ENCODE measurements at places on chromosomes 12 and 14.

DNA sequence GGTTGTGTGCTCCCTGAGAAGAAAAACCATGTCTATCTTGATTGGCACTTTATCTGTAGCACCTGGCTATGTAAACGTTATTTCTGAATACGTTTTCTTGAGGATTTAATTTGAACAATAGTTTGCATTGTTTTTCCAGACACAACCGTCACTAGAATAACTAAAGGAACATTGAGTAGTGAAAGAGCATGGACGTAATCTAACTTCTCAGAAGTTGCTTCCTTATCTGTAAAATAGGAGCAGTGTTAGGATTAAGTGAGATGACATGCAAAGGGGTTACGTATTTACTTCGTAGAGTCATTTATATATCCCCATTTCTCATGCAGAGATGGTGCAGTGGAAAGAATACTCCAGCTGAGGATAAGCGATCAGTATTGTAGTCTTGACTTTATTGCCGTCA is 8.1 kb downstream of the AEBP2 start:
- DNase-seq: no peak

- no peak for DNase-seq
These were observed 112.8 kb upstream of the IGF1 start for GRCh38 chr12:102593134-102593533.

DNA sequence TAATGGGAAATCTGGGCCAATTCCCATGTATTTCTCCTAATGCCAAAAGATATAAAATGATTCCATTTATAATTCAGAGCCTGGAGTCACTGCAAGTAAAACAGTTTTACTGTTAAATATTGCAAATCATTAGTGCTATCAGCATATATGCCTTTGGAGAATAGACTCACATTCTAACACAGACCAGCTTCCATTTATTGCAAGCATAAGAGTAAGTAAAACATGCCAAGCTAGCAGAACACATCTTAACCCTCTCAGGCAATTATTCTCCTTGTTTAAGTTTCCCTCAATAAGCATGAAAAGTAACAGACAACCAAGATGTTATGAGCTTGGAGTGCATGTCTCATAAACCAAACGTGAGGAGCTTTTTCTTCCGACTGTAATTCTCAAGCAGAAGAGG is 173.9 kb upstream of the GRIP1 start:
- DNase-seq: no peak

- DNase-seq: no peak
These were observed 18.6 kb upstream of the PLEKHG3 start for GRCh38 chr14:64685371-64686281.

DNA sequence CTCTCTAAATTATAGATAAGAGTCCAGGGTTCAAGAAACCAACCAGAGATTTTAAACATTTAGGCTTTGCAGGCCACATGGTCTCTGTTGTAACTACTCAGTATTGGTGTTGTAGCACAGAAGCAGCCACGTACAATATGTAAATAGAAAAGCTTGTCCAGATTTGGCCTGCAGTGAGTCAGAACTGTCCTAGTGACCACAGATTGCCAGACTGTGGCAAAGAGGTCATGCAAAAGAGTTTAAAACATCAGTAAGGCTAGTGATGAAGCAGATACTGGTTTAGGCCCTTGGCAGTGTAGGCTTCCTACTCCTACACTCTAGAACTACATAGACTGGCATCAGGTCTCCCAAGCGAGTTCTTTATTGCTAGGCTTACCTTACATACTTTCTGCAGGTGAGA is 117.6 kb upstream of the GARIN6 start:
- no peak for DNase-seq

GRCh38 chr12:5099591-5099990 is 55.9 kb downstream of the KCNA5 start:
- no peak for DNase-seq

GRCh38 chr14:100138082-100138787 is 21.2 kb downstream of the DEGS2 start:
- DNase-seq: no peak

DNA sequence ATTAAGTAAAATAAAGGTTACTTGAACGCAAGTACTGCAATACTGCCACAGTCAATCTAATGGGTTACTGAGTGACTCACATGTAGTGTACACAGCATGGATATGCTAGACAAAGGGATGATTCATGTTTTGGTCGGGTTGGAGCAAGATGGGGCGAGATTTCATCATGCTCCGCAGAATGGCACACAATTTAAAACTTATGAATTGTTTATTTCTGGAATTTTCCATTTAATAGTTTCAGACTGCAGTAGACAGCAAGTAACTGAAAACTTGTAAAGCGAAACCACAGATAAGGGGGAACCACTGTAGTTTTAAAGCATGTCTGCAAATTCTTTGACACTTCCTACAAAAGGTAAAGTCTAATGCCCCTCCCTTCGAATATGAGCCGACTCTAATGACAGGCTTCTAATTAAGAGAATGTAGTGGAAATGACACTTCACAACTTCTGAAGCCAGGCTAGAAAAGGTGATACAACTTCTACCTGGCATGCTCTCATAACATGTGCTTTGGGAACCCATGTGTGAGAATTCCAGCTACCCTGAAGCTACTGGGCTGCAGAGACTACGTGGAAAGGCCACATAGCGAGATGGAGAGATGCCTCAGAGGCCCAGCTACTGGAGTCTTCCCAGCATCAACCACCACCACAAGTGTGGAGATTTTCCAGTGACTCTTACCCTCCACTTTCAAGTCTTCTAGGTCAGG is 13.9 kb upstream of the TCP11L2 start:
- DNase-seq: no peak

- no peak for DNase-seq
These were observed 44.6 kb downstream of the SRGAP1 start for GRCh38 chr12:63888908-63889635.

DNA sequence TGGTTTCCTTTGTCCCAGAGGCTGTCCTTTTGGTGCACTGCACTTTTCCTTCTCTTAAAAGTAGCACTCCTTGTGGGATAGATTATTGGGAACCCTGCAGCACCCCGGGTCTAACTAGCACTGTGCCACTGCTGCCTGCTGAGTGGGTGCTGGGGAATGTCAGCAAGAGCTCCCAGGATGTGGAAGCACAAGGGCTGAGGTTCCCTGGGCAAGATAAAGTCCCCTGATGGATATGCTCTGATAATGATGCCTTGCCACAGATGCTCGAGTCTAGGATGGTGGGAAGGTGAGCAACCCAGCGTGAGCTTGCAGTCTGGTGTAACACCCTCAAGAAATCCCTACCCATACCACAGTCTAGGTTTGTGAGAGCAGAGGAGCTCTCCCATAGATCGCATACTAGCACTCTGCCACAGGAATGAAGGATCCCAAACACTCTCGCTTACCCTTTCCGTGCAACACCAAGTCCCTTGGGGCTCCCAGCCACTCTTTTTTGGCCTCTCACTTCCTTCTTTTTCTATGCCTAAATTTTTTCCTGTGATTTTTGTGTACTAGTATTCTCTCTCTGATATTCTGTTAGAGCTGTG is 32.6 kb downstream of the USP15 start:
- no peak for DNase-seq

DNA sequence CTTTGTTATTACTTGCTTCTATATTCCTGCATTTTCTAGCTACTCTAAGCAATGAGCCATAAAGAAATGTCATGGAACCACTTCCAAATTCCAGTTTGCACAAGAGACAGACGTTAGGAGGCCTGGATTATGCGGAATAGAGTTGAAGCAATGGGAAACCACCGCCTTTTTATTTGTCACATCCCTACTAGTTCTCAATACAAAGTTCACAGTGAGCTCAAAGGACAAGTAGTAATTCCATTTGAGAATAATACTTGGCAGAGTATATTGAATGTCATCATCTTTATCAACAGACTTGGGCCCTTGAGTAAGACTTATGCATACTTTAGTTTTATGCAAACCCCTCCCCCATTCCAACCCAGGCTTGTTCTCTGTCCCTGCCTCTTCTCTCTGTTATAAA is 3.7 kb upstream of the SLC15A5 start:
- peak; percentile 16 for DNase-seq

GRCh38 chr14:70935135-70935534 is 27.9 kb downstream of the PCNX1 start:
- DNase-seq: no peak

DNA sequence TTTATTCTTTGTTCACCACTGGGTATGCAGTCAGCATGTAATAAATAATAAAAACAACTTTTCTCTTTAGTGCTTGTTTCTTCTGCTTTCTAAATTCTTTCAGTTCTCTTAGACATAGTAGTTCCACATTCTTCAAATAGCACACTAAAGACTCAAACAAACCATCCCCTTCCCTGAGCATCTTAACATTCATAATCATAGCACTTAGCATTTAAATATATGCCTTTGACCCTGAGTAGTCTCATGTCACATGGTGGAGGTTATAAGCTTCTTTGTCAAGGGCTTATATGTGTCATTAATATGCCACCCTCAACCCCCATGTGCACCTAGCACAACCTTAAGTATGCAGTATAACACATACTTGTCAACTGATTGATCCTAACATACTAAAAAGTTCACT is 212.7 kb downstream of the PHLDA1 start:
- DNase-seq: no peak

DNA sequence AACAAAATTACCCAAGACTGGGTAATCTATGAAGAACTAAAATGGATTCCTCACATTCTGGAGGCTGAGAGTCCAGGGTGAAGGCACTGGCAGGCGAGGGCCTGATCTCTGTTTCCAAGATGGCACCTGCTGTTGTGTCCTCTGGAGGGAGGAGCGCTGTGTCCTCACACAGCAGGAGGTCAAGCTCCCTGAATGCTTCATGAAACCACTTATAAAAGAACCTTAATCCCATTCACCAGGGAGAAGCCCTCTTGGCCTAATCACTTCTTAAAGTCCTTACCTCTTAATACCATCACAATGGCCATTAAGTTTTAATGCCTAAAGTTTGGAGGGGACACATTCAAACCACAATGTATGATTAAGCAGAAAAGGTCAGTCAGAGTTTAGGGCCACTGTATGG is 172.4 kb downstream of the EMP1 start:
- DNase-seq: no peak

- no peak for DNase-seq
These were observed 8.8 kb upstream of the ACVRL1 start for GRCh38 chr12:51898506-51898905.

GRCh38 chr12:64461634-64462414 is 9.9 kb downstream of the TBK1 start:
- no peak for DNase-seq

DNA sequence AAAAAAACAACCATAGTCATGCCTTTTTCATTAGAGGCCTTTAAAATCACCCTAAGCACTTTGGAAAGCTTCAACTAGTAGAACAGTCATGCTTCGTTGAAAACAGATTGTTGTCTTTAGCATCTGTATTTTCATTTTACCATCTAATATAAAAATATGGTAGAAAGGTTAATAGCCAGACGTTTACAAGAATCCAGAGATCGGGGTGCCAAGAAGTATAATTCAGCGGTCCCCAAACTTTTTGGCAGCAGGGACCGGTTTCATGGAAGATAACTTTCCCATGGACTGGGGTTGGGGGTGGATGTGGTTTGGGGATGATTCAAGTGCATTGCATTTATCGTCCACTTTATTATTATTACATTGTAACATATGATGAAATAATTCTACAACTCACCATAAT is 138.4 kb downstream of the GLT1D1 start:
- no peak for DNase-seq

DNA sequence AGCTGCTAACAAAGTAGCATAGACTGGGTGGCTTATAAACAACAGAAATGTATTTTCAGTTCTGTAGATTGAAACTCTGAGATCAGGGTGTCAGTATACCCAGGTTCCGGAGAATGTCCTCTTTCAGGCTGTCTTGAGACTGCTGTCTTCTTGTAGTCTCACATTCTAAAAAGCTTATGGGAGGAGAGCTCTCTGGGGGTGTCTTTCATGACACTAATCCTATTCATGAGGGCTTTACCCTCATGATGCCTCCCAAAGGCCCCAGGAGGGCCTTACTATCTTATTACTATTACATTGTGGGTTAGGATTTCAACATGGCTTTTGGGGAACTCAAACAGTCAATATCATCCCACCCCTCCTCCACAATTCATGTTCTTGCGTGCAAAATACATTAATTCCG is 94.3 kb downstream of the AEBP2 start:
- no peak for DNase-seq

- DNase-seq: no peak
These were observed 25.6 kb downstream of the KCNK13 start for GRCh38 chr14:90087433-90087832.

DNA sequence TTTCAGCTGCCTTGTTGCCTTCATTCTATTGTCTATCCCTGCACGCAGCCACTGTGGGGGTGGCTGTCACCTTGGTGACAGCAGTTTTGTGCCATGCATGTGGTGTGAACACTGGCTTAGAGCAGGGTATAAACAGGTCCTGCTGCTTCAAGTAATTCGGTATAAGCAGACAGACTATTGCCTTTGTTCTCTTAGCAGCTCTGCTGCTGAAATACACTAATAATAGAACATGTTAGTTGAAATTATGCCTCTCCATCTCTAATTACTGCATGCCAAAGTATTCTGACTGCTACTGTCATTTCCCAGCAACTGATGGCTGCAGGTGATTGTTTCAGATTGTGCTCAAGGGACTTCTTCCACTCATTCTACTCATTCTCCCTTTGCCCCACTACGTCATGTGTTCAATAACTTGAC is 34.6 kb downstream of the PTPRO start:
- DNase-seq: no peak

- no peak for DNase-seq
These were observed 361.3 kb downstream of the TMEM121 start for GRCh38 chr14:105887692-105888091.

DNA sequence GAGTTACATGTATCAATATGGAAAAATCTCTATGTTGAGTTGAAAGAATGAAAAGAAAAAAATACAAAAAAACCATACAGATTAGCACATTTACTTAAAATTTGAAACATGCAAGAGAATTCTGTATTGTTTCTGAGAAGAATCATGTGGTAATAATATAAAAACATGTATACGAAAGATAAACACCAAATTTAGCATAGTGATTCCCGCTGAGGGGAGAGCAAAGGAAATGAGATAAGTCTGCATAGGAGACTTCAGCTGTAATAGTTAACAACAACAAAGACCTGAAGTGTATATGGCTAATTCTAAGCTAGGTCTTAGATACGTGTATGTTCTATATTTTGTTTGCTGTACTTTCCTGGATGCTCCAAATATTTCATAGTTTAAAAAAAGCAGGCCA is 46.5 kb downstream of the FNTB start:
- DNase-seq: no peak

GRCh38 chr12:55906056-55906455 is 21.6 kb downstream of the PYM1 start:
- no peak for DNase-seq

DNA sequence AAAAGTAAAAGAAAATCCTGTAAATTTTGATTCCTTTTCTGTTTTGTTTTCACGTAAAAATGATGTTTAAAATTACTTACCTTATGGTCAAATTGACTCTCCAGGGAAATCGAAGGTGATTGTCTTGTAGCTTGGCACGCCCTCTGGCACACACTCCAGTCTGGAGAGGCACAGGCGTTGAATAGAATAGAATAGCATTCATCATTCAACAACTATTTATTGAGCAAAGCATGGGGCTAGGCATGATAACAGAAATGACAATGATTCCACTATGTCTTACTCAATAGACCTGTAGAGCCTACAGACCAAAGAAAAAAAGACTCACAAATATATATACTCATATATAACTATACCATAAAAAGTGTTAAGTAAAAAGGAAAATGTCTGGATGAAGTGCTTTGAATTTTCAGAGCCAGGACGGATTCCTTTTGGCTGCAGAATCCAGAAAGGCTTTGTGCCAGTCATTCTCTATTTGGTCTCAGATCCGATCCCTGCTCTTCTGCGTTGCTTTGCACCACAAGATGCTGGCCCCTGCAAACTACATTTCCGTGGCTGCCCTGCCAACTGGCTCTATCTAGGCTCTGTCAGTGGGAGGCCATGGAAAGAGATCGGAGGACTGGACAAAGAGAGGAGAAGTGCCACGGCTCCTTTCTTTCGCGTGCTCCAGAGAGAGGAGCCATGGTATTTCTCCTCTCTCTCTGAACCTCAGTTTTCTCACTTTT is 231.8 kb downstream of the CRADD start:
- DNase-seq: peak; percentile 62
